NCI-H1417 treated with DMSO at 0.1 percent for 48 hours (cell line): ENCODE measurements at places on chromosomes 5 and 9.
A peak's percentile ranks its signal among the peaks of the same experiment; 100 is the strongest.

GRCh38 chr9:79667817-79668436 lies 96.2 kb downstream of the TLE4 start:
- DNase-seq = peak; percentile 89

DNA sequence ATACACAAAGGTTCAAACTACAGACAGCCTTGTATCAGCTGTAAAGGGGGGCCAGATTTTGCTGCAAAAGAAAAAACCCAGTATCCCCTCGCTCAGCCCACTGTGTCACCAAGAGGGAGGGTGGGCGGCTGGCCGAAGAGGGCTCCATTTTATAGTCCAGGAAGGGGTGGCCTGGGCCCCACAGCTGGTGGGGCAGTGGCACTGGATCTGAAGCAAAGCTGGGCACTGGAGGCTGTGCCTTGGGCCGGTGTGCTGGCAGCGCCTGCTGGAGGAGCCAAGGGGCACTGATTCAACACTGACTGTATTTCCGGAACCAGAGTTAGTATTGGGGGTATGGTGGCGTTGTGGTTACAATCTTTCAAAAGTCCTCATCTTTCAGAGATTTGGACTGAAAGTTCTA lies 9.1 kb downstream of the BRD3 start:
- no peak for DNase-seq

DNA sequence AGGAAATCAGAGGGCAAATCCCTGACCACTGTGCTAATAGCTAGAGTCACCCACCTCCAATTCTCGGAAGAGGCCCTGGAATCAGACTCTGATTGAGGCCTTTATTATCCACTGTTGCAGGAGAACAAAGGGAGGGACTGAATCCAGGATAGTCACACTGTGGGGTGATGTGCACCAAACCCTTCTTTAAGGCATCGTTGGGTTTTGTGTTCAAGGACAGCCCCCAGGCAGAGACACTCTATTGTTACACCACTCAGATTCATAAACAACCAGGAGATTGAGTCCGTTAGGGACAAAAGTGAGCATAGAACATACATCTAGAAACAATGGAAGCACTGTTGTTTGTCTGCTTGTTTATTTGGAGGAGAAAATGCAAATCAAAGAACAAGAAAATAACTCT lies 124.6 kb upstream of the TBCA start:
- no peak for DNase-seq

- DNase-seq = no peak
These were observed 9.2 kb upstream of the SLC12A7 start for GRCh38 chr5:1121044-1121443.

DNA sequence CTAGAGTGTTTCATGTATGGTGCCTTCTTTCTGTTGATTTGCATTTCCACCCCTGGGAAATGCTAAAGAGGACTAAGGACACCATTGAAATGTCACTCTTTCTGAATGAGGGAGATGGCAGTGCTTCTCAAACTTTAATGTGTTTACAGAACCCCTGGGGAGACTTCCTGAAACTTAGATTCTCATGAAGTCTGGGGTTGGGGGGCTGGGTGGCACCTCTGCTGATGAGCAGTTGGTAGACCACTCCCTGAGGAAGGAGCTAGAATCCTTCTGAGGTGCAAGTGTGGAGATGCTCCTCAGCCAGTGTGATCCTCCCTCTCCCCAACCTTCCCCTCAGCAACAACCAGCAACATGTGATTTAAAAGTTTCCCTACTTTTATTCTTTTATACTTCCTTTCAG lies 546.8 kb downstream of the LRRC70 start:
- DNase-seq = no peak

GRCh38 chr9:109143881-109144562 lies 23.0 kb downstream of the FRRS1L start:
- no peak for DNase-seq

DNA sequence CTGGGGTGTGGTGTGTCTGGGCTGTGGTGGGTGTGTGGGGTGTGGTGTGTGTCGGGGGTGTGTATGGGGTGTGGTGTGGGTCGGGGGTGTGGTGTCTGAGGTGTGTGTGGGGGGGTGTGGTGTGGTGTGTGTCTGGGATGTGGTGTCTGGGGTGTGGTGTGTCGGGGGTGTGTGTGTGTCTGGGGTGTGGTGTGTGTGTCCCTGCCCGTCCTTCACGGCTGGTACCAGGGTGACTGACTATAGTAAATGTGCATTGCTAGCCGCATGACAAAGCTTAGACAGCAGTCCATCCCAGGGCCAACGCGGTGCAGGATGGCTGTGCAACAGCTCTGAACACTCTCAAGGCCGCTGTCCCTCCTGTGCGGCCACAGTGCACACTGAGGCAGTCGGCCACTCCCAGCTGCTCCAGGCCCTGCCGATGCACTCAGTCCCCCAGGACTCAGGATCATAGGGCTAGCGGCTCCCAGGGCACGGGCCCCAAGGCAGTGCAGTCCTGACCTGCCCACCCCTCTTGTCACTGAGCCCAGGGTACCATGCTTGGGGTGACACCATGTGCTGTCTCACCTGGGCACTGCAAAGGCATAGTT lies 54.0 kb downstream of the SECISBP2 start:
- no peak for DNase-seq

DNA sequence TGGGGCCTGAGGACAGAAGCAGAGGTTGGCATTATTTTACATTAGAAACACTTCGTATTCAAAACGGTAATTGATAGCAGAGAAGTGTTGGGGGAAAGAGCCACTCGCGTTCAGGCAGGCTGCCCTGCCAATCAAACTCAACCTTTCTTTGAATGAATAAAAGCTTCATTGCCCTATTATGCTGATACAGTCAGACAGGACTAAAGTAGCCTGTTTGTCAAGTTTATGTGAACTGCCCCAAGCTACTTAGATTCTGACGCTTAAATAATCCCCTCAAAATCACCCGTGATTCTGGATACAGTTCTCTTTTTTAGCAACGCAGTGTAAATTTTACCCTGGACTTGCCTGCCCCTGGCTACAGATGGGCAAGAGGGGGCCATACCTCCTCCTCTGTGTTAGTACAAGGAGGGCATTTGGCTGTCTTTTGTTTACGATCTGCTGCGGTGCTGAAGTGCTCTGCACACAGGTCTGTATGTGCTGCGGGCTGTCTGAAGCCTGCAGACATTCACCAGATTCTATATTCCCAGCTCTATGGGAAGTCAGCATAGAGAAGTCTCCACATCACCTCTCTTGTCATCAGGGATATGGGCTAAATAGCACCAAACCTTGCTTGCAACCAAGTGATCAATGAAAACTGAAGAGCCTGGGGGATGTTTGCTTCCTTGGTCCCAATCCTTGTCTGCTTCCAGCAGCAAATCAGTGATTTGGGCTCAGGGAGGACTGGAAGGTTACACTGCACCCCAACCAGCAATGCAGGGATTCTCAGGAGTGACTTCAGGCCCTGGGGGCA lies 218.4 kb downstream of the EBF1 start:
- no peak for DNase-seq

GRCh38 chr5:124570285-124571035 lies 176.0 kb downstream of the ZNF608 start:
- DNase-seq = no peak

GRCh38 chr5:95583992-95584391 lies 29.1 kb downstream of the ARSK start:
- DNase-seq = no peak

- DNase-seq = no peak
These were observed 14.7 kb downstream of the UBAC1 start for GRCh38 chr9:135946392-135946994.

DNA sequence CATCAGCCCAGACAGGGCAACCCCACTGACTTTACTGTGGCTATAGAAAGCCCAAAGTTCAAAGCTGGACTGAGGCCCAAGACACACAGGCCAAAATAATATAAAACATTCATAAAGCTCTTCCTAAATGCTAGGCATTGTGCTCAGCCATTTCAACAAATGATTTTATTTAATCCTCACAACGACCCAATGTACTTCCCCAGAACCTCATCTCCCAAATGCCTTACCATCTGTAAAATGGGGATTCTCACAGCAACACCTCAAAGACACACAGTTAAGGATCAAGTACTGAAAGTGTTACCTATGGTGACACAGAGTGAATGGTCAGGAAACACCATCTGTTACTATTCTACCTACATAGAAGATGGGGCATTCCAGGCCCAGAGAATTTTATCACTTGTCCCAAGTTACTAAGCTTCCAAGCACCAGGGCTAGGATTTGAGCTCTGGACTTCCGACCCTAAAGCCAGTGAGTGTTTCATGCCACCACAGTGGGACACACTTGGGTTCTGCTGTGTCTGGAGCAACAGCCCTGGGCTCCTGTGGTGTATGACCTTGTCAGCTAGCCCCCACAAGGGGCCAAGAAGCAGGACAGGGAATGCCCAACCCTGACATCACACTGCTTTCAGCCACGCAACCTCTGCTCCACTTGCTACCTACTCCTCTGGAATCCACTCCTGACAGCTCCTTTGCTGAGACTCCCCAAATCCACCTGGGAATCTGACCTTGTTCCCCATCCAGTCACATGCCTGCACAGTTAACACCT lies 15.1 kb downstream of the SHB start:
- no peak for DNase-seq

DNA sequence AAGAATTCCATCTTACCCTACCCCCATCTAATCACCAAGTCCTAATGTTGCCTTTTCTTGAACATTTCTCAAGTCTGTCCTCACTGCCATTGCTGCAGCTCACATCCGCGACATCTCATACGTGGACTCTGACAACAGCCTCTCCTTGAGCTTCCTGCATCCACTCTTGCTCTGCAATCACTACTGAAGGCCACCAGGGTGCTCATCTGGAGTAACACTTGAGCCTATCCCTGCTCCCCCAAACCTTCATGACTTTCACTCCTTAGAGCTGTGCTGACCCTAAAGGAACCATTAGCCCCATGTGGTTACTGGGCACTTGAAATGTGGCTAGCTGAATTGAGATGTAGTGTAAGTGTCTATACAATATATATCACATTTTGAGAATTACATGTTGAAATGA lies 46.4 kb upstream of the CTXN3 start:
- no peak for DNase-seq

- DNase-seq = no peak
These were observed 203.7 kb upstream of the NREP start for GRCh38 chr5:111960476-111961215.

DNA sequence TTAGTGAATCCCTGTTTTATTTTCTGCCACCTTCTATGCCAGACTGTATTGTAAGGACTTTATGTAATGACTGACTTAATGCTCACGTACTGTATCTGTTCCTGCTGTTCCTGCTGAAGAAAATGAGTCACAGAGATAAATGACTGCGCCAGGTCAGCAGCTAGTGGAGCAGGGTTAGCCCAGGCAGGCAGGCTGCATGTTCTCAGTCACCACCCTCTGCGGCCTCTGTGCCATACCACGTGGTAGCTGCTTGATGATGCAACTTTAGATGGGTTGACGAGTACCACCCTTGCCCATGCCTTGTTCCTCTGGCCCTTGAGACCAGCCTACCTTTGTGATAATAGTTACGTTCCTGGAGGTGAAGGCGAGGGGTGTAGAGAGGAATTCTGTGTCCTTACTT lies 161.9 kb downstream of the TRIO start:
- no peak for DNase-seq

GRCh38 chr5:55711507-55712022 lies 559 bp downstream of the SLC38A9 start:
- DNase-seq = no peak

DNA sequence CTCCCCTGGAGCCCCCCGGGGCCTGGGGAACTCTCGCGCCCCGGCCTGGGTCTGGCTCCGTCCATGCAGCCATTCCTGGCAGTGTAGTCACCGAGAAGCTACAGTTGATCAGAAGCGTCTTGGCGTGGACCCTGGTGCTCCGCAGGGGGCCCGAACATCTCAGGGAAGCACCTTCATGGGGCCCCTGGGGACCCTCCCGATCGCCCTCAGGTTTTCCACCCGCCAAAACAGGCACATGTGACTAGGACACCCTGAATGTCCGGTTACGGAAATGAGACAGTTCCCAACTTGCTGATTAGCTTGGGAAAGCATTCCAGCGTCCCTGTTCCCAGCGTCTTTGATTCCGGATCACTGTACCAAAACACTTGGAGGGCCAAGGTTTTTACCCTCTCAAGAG lies 472 bp downstream of the FBXO4 start:
- no peak for DNase-seq

DNA sequence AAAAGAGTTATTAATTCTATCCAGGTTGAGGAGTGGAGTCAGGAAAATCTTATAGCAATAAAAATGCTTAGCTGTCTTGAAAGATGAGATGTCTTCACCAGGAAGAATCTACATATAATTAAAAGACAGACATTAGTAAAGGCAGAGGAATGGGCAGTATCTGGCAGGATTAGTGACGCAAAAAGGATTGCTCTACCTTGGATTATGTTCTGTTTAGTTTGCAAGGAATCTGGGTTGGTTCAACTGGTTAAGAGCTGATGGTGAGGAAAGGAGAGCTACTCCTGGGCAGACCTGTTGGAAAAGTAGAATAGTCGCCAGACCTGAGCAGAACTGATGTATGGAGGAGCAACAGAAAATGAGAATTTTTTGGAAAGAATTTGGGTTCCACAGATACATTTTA lies 318.5 kb downstream of the ADGRV1 start:
- no peak for DNase-seq

- no peak for DNase-seq
These were observed 5.6 kb downstream of the GOLPH3 start for GRCh38 chr5:32168460-32169033.

- no peak for DNase-seq
These were observed 50.9 kb upstream of the SARDH start for GRCh38 chr9:133788819-133789717.

DNA sequence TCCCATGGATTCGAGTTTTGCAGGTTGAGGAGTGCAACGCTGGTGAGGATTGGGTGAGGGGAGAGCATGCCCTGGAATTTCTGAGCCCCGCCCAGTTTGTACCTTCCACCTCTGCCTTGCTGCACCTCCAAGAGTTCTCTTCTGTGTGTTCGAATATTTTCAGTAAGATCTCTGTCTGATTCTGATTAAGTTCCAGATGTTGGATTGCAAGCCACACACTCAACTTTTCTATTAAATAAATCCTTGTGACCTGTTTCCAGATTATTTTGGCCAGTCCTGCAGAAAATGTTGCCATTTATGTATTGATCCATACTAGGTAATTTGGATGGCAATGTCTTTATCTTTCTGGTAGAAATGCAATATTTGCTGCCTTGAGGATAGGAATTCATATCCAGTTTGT lies 54.1 kb downstream of the IL31RA start:
- no peak for DNase-seq

GRCh38 chr5:11619339-11620024 lies 284.8 kb downstream of the CTNND2 start:
- no peak for DNase-seq

DNA sequence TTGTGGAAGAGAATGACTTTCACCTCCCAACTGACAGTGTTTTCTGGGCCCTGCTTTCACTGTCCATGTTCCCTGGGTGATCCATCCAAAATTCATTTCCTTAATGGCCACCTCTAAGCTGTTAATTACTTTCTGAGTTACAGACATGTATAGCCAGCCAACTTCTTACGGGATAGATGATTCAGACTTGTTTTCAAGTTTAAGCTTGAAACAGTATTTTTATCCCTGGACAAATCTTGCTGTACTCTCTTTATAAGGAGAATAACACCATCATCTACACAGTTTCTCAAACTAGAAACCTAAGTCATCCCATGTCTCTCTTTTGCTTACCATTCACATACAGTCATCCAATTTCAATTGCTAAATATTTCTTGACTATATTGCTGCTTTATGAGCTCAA lies 6.9 kb downstream of the FAM174A start:
- no peak for DNase-seq

- DNase-seq = no peak
These were observed 13.3 kb downstream of the TRIM7 start for GRCh38 chr5:181191526-181192336.

- no peak for DNase-seq
These were observed 18.8 kb upstream of the SPEF2 start for GRCh38 chr5:35598707-35599370.
